ENCODE measurements at places on chromosomes 12 and 14.
A peak's percentile ranks its signal among the peaks of the same experiment; 100 is the strongest.

GRCh38 chr12:96907671-96908422 lies 790 bp downstream of the NEDD1 start:
- DNase-seq = no peak

GRCh38 chr14:104634138-104634760 lies 29.7 kb upstream of the TMEM179 start:
- DNase-seq = no peak

GRCh38 chr12:56676851-56677580 lies 11.1 kb downstream of the PTGES3 start:
- DNase-seq = no peak

DNA sequence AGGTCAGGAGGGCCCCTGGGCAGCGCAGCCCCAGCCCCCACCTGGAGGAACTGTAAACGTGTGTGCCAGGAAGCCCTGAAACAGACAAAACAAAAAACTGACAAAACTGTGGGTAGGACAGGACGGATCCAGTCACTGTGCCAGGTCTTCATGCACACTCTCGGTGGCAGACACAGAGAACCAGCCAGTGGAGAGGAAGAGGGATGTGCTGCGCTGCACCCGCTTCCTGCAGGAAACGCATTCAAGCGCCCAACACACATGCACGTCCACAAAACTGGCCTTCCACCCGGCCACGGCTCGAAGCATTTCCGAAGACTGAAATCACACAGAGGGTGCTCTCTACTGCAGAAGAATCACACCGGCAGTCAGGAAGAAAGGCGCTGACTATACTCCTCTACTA lies 16.9 kb downstream of the BRF1 start:
- no peak for DNase-seq

- no peak for DNase-seq
Observed at GRCh38 chr12:119684711-119685369, 16.9 kb downstream of the PRKAB1 start.

DNA sequence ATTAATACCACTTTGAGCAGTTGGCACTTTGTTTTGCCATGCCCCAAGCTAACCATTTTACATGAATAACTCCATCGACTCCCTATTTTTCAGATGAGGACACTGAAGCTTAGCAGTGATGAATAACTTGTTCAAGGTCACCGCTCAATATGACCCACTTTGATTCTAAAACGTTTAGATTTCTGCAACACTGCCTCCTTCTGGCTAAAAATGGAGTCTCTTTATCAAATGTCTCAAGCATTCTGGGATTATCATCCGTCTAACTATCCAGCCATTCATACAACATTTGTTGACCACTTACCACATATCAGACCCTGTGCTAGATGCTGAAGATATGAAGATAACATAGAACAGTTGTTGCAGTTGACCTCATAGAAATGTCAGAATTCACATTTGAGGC lies 298.0 kb downstream of the PPFIA2 start:
- DNase-seq = no peak

DNA sequence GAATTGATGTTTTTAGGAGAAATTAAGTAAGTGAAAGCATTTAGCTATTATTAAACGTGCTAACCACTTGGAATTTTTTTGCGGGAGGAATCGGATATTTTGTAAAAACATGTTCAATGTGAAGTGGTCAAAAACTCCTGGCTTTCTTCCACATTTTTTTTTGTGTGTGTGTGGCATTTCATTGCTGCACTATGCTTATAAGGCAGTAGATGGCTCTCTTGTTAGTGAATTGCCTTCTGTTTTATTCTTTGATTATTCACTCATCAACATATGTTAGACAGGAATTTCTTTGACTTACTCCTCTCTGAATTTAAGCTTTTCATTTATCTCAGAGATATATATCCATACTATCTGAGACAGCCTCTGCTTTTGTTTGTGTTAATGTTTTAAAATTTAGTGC lies 71.3 kb downstream of the DERA start:
- no peak for DNase-seq

GRCh38 chr12:59859171-59859510 lies 263.3 kb downstream of the SLC16A7 start:
- DNase-seq = no peak

- DNase-seq = no peak
Observed at GRCh38 chr12:88052686-88053085, 23.5 kb upstream of the C12orf50 start.

GRCh38 chr14:93926873-93927799 lies at the start of gene FAM181A:
FAM181A (plus strand) TSS chr14:93927344; CDS start chr14:93928286, 942 bp downstream.
- no peak for DNase-seq

DNA sequence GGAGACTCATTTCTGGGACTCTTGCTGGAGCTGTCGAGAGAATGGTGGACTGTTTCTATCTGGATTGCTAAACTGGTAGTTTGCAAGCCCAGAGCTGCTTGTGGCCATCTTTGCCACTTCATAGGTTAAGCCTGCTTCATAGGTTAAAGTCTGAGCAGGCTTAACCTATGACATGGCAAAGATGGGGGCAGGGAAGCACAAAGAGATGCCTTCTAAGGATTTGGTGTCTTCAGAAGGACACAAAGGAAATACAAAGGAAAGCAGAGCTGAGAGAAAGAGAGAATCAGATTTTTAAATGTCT lies 78.4 kb upstream of the MAX start:
- DNase-seq = no peak

GRCh38 chr12:116101991-116102390 lies 175.5 kb downstream of the MED13L start:
- peak; percentile 75 for DNase-seq

DNA sequence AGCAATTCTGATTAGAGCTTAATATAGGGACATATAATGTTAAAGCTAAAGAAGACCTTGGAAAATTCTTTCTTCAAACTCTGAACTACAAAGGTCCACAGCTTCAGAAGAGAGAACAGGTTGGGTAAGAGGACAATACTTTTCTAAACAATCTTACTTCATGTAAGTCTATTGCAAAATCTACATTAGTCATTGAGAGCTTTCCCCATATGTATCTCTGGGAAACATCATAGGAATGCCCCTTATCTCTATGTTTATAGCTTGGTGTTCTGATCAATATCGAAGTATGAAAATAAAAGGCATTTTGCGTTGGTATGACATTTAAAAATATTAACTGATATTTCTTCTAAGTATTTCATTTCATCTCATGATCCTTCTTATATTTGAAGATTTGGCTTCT lies 962.6 kb downstream of the AACS start:
- DNase-seq = no peak

- DNase-seq = no peak
Observed at GRCh38 chr12:109625749-109626377, 52.3 kb downstream of the MVK start.

DNA sequence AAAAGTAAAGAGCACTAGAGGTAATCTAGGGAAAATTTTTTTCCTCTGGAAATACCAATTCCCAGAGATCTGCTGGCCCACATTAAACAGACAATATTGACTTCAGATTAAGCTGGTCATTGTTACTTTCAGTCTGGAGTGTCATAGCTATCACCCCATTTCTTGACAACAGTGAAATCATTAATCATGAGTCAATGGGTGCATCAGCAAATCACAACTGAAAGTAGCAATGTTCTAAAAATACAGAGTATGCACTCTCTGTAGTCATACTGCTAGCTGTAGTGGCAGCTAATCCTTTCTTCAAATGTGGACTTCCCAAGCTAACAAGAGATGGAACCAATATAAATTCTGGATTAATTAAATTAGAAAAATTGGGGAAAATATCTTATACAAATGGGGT lies 129.9 kb downstream of the CPNE8 start:
- DNase-seq = no peak

DNA sequence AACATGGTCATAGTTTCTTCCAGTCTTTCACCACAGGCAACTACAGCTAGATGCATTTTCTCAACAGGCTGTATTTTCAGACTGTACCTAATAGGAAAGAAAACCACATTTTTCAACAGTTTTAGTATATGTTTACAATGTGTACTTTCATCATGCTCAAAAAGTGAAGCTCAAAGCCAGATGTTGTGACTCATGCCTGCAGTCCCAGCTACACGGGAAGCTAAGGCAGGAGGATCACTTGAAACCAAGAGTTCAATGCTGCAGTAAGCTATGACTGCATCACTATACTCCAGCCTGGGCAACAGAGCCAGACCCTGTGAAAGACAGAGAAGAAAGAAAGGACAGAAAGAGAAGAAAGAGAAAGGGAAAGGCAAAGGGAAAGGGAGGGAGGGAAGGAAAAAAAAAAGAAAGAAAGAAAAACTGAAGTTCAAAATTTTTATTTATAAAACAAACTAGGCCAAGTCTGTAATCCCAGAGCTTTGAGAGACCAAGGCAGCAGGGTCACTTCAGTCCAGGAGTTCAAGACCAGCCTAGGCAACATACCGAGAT lies 25.5 kb downstream of the GXYLT1 start:
- DNase-seq = no peak

GRCh38 chr14:89244720-89245119 lies 172.3 kb downstream of the FOXN3 start:
- no peak for DNase-seq

GRCh38 chr12:109737126-109737525 lies 23.5 kb downstream of the FAM222A start:
- DNase-seq = no peak

- no peak for DNase-seq
Observed at GRCh38 chr12:92552412-92553108, 150.2 kb upstream of the PLEKHG7 start.

GRCh38 chr12:92437452-92437851 lies 265.3 kb upstream of the PLEKHG7 start:
- DNase-seq = no peak

DNA sequence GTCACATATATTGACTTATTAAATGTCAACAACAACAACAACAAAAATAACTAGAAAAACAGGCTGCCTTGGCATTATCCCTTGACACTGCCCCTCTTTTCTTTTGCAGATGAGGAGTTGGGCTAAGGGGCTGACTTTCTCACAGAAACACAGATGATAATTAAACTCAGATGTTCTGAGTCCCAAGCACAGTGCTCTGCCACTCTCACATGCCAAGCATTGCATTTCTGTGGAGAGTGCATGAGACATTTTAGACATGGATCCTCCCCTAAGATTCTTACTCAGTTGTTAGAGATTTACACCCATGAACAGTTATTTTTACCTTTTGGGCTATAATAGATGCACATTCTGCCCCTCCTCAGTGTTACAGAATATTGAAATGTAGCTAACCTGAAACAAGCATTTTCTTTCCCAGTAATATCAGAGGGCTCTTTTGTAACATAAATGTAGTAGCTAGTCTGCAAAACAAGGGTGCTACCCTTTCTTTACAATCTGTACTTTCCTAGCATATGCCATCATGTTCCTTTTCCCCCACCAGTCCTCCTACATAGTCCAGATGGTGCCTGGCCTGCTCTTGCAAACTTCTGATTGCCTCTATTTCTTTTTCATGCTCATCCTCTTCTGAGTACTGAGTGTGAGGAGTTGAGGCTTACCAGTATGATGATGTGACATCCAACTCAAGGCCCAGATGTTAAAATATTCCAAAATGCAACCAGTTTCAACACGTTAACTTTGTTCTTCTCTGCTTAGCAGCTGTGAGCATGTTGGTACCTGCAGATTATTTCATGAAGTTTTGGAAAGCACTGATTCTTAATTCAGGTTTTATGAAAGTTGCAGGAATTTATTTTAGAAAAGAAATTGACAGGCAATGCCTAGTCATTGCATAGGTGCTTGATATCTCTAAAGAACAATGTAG lies 125.0 kb upstream of the ATP2B1 start:
- no peak for DNase-seq

- DNase-seq = no peak
Observed at GRCh38 chr12:96187956-96188355, 6.2 kb upstream of the ELK3 start.

DNA sequence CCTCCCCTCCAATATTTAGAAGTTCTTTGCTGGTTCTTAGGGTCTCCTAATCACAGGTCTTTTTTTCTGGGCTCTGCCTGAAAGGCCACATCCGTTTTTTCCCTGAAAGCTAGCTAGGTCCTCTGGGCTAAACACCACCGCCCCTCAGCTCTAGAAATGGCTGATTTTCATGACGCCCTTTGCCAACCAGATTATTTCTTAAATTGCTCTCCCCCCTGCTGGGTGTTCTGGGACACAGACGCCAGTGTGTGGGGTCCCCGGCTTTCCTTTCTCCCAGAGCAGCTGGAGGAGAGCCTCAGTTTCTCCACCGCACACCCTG lies 45.3 kb upstream of the ATP23 start:
- no peak for DNase-seq

DNA sequence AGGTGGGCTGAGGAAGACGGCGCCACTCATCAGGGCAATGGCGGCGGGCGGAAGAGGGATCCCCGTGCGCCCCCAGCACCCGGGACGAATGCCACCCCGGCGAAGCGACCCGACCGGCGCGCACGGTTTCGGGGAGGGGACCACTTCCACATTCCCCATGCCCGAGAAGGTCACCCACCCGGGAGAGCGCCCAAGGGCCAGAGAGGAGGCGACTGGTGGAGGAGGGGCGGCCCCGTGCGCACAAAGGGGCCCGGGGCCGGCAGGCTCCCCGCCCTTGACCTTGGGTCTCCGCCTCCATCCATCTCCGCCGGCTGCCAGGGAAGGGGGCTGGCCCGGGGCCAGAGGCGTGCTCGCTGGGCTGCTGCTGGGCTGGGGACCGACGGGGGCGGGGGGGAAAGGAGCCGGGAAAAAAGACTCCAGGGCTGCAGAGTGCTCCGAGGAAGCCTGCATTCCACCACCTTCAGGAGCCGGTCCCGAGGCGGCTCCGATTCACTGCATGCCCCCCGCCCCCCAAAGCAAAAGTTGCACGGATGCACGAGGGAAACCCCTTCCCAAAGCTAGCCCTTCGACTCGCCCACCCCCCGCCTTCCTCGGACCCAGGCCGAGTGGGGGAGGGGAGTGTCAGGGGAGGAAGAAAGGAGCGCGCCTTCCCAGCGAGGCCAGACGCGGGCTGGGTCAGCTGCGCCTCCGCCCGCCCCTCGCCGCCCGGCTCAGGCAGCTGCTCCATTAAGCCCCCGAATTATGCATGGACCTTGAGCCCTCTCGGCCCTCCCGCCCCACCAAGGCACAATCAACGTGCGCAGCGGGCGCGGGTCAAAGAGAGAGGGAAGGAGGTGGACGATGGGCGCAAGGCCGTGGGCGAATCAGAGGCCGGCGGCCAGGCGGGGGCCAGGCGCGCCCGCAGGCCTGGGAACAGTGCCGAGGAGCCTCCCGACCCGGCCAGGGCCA lies 26.2 kb downstream of the BCL11B start:
- no peak for DNase-seq

- DNase-seq = no peak
Observed at GRCh38 chr14:68089146-68089731, 269.7 kb downstream of the RAD51B start.

DNA sequence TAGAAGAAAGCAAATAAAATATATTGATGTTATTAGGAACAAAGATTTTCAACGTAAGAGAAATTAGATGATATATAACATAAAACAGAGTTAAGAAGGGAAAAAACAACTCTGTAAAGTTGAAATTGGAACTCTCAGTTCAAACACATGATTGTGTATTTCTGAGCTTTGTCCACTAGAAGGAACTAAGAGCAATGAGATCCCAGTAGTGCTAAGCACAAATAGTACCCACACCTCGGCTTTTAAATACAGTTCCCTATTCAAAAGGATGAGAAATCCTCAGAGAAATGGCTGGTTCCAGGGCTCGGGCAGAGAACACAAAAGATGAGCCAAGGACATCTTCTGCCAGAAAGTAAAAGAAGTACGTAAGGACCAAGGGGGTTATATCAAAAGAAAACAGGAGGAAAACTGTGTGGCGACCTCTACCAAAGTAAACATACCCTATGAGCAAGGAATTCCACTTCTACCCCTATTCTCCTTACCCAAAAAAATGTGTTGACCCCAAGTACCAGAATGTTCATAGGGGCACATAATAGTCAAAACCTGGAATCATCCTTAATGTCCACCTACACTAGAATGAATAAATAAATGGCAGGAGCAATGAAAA lies 96.6 kb downstream of the SPTSSA start:
- DNase-seq = no peak

- no peak for DNase-seq
Observed at GRCh38 chr12:12903642-12904609, 12.6 kb downstream of the GPRC5A start.

- no peak for DNase-seq
Observed at GRCh38 chr14:32009976-32010581, 67.0 kb upstream of the ARHGAP5 start.
